ENCODE measurements at places on chromosomes 5 and 9. TPM values are rescaled to one million over a fixed set of nuclear protein-coding genes. Genes with fewer than 3 reads are reported as not detected.

The SHISAL2B gene
- not detected for total RNA-seq

The GDF9 gene
- 0.05 TPM for total RNA-seq

The HAUS6 gene
- total RNA-seq, result 9.9 TPM

The NCBP1 gene
- 25.9 TPM for total RNA-seq

The OR13C8 gene
- not detected for total RNA-seq

The KIF4B gene
- total RNA-seq, result not detected

The FLT4 gene
- total RNA-seq, result not detected

The PCDHGB1 gene
- 0.23 TPM for total RNA-seq

The PTPN3 gene
- 11.3 TPM for total RNA-seq

The CCDC152 gene
- total RNA-seq, result not detected

The WDR31 gene
- 0.74 TPM for total RNA-seq

The GRM6 gene
- total RNA-seq, result not detected

The PIP5KL1 gene
- 1.2 TPM for total RNA-seq

The PFN3 gene
- total RNA-seq, result not detected

The ANXA2R gene
- total RNA-seq, result 22.7 TPM

The HTR1A gene
- total RNA-seq, result not detected

The SMIM27 gene
- total RNA-seq, result 1.9 TPM

The CCL21 gene
- not detected for total RNA-seq

The TAF1L gene
- total RNA-seq, result under 0.01 TPM

The HEXB gene
- total RNA-seq, result 224 TPM

The TMEM215 gene
- not detected for total RNA-seq

The TRPM6 gene
- not detected for total RNA-seq

The SLCO6A1 gene
- total RNA-seq, result not detected

The PCDHB13 gene
- total RNA-seq, result 0.05 TPM

The ZNG1C gene
- 65.6 TPM for total RNA-seq

The KCNV2 gene
- total RNA-seq, result not detected

The DBH gene
- not detected for total RNA-seq

The KLF4 gene
- total RNA-seq, result 51.6 TPM

The FAM114A2 gene
- 3.9 TPM for total RNA-seq

The GLDC gene
- total RNA-seq, result not detected

The EIF4E1B gene
- not detected for total RNA-seq

The CDC20B gene
- total RNA-seq, result not detected

The IFNA2 gene
- total RNA-seq, result not detected

The ASPN gene
- not detected for total RNA-seq

The HEMGN gene
- not detected for total RNA-seq

The SV2C gene
- 0.05 TPM for total RNA-seq

The F12 gene
- total RNA-seq, result 52.9 TPM

The ADAMTS19 gene
- not detected for total RNA-seq

The PCDHB14 gene
- total RNA-seq, result 0.31 TPM

The ZSWIM6 gene
- 3.2 TPM for total RNA-seq

The ZNF300 gene
- 0.56 TPM for total RNA-seq

The TCF7 gene
- 28.5 TPM for total RNA-seq

The CYFIP2 gene
- total RNA-seq, result 14.9 TPM

The GPR151 gene
- not detected for total RNA-seq

The CAVIN4 gene
- 0.08 TPM for total RNA-seq

The GRK6 gene
- total RNA-seq, result 94.2 TPM

The C5orf58 gene
- not detected for total RNA-seq
